Hippocampal formation (tissue), 2 donors: ENCODE measurements at places on chromosomes 11 and 22.

- DNase-seq = no peak
These were observed 11.3 kb downstream of the FADS3 start for GRCh38 chr11:61880031-61880430.

DNA sequence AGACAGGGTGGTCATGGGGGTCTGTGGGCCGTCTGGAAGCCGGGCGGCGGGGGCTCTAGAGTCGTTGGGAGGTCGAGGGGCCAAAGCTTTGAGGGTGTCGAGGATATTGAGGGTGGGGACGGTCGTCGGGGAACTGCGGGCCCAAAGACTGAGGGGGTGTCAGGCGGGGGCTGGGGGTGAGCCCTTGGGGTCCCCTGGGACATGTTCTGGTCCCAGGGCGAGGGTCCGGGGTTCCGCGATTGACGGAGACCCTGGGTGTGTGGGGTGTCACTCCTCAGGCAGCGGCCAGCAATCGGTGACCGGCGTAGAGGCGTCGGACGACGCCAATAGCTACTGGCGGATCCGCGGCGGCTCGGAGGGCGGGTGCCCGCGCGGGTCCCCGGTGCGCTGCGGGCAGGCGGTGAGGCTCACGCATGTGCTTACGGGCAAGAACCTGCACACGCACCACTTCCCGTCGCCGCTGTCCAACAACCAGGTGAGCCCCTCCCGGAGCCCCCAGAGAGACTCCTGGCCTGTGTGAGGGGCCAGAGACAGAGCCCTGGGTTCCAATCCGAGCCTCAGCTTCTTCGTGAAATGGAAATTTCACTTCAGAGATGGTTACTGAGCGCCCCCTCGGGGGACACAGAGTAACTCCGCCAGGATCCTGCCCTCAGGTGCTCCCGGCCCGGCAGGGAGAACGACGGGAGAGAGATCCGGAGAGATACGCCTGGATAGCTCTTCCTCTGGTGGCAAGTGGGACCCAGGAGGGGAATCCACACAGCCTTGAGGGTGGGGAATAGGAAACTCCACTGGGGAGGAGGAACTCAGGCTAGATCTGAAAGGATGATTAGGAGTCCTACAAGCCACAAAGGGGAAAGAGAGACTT is 714 bp downstream of the SDF2L1 start:
- peak; percentile 26 for DNase-seq

- DNase-seq = no peak
These were observed 54.6 kb downstream of the HIRA start for GRCh38 chr22:19376971-19377370.

DNA sequence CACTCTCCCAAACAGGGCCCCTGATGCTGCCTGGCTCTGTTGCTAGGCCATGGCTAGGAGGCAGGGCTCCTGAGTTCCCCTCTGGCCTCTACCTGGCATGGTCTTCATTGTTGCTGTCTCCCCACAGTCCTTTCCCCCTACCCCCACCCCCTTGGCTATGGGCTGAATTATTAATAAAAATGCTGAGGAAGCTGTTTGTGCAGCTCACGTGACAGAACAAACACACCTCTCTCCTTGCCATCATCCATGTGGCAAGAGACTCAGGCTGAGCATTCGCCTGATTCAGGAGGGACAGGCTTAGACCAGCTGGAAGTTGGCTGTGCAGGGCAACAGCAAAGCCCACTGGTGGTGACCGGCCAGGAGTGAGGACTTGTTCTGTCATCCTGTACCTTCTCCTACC is 4.2 kb upstream of the SYT7 start:
- DNase-seq = no peak

DNA sequence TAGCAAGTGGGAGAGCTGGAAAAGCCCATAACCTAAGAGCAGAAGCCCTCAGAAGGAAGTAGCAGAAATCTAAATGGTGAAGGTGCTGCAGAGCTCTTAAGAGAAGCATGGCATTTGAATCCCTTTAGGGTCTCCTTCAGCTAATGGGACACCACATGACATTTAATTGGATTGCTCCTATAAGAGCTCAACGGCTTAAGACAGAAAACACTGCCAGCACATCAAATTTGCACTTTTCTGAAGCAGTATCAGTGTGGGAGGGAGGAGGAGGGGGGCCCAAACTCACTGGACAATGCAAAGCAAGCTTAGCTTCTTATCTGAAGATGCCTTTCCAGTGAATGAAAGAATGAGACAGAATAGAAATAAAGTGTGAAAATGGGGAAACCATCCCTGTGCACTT is 287.9 kb upstream of the MTNR1B start:
- no peak for DNase-seq

- no peak for DNase-seq
These were observed 401.8 kb upstream of the FAT3 start for GRCh38 chr11:91822805-91823204.

GRCh38 chr11:101180481-101180880 is 50.9 kb upstream of the PGR start:
- DNase-seq = no peak

- DNase-seq = no peak
These were observed 61.3 kb downstream of the RTL6 start for GRCh38 chr22:44436736-44437135.

DNA sequence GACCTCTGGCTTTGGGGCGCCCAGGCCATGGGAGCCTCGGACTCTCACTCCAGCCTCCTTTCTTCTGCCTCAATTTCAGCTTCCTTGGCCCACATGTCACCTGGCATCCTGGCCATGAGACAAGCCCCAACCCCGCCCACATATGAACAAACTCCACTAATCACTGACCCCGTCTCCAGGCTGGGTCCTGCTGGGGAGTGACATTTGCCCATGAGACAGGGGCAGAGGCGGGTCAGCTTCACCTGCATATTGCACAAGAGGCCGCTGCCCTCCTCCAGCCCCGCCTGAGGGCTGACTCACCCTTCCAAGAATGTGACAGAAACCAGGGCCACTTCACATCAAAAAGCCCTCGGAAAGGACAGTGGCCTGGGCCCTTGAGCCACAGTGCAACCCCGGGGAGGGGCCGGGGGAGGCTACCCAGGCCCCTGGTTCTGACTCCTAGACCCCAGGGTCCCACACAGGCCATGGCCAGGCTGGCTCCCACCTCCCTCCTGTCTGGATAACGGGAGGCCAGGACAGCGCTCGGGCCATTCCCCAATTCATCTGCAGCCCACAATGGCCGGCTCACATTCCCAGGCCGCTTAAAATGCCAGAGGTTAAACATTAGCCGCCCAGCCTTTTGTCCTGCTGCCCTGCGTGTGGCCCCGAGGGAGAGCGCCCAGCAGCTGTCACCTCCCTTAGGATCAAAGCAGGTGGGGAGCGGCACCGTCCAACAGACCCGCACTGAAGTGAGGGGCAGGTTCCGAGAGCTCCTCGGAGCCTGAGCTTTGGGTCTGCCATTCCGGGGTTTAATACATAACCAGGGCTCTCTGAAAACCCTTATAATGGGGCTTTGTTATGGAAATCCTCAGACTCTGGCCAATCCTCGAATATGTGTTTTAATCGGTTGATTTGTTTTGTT is 42.3 kb downstream of the TRMU start:
- DNase-seq = no peak

- no peak for DNase-seq
These were observed 14.3 kb downstream of the PDGFB start for GRCh38 chr22:39230261-39231196.
